ENCODE measurements at places on chromosomes 7 and 10. TPM values are rescaled to one million over a fixed set of nuclear protein-coding genes. Genes with fewer than 3 reads are reported as not detected.

The GPR141 gene
- total RNA-seq: 1.4 TPM

The ADAP1 gene
- total RNA-seq: 10.7 TPM

DNA sequence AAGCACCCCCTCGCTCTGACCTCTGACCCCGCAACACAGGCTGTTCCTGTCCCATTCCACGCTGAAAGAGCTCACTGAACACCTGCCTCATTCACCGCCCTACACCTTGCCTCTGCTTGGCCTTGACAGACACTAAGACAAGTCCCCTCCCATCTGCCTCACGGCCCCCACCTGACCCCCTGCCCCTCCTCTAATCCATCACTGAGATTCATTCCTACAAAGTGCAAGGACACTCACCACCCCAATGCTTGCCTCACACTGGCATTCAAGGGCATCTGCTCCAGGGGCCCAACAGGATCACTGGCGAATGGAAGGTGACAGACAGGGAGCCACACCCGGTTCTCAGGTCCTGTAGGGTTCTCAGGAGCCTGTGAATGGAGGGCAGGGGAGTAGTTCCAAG, 68.1 kb upstream of the NANOS1 start:
- H3K27me3 ChIP-seq: peaks cover 3% of the 10 kb centered on the region
- peak overlapping the region; percentile 15 for H3K27ac ChIP-seq
- peaks cover 9% of the 10 kb centered on the region for H3K4me1 ChIP-seq

GRCh38 chr7:159014297-159015062, 130.2 kb downstream of the VIPR2 start:
- no peaks in the 10 kb centered on the region for H3K27me3 ChIP-seq
- no peak overlapping the region for H3K27ac ChIP-seq
- no peak for DNase-seq
- H3K36me3 ChIP-seq: no peaks in the 10 kb centered on the region
- H3K4me3 ChIP-seq: no peak overlapping the region

All from progenitor cell of endocrine pancreas (in vitro differentiated cells).